ENCODE measurements at places on chromosomes 12 and 14.

DNA sequence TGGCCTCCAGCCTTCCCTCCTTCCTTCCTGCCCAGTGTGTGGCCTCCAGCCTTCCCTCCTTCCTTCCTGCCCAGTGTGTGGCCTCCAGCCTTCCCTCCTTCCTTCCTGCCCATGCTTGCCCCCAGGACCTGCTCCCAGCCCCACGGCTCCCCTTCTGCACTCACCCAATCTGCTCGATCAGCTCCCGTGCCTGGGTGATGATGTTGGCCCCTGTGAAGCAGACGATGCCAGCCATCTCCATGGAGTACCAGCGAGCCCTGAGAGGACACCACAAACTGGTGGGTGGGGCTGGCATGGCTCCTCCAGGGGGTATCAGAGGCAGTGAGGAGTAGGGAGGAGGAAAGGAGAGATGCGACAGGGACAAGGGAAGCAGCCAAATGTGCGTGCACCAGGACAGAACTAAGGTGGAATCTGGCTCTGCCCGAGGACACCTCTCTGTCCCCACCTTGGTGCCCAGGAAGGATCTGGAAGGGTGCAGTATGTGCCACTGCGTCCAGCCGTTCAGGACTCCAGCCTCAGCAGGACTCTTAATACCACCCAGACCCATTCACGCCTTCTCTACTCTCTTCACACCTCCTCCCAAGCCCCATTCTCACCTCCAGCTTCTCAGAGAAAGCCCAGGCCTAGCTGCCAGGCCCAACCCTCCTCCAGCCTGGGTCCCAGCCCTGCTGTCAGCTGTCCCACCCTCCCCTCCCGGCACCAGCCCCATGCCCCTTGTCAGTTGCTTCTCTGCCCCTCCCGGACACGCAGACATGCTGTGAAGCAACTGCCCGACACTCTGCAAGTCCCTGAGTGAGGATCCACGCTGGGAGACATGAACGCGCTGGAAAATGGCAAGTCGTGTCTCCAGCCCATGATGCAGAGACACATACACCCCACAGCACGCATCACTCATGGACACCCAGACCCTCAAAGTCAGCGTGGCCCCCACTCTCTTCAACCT is 22.7 kb downstream of the POLE start:
- DNase-seq, result no peak

- no peak for DNase-seq
These were observed 85.5 kb downstream of the STON2 start for GRCh38 chr14:81314443-81315175.

DNA sequence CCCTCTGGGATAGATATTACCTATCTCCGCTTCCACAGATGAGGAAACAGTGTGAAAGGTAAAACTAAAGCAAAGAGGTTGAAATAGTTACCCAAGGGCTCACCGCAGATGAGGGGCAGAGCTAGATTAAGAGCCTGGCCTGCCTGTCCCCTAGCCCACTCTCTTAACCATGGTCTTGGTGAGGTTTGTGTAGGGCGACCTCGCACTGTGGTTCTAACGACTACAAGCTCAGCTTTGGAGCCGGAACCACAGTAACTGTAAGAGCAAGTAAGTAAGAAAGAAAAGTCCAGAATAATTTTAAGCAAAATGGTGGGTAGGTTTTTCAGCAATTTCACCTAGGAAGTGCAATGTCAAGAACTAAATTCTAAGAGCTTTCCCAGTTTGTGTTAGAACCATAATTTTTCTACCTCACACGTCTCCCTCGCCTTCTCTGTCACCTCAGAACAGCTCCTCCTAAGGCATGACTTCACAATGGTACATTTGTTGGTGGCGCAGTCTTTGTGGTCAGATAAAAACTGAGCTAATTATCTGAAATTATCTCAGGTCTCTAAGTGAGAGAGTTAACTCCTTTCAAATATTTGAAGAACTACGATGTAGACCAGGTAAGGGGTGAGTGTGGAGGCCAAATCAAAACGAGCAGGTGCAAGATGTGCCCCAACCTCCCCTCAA is 64.8 kb downstream of the DAD1 start:
- DNase-seq, result no peak

DNA sequence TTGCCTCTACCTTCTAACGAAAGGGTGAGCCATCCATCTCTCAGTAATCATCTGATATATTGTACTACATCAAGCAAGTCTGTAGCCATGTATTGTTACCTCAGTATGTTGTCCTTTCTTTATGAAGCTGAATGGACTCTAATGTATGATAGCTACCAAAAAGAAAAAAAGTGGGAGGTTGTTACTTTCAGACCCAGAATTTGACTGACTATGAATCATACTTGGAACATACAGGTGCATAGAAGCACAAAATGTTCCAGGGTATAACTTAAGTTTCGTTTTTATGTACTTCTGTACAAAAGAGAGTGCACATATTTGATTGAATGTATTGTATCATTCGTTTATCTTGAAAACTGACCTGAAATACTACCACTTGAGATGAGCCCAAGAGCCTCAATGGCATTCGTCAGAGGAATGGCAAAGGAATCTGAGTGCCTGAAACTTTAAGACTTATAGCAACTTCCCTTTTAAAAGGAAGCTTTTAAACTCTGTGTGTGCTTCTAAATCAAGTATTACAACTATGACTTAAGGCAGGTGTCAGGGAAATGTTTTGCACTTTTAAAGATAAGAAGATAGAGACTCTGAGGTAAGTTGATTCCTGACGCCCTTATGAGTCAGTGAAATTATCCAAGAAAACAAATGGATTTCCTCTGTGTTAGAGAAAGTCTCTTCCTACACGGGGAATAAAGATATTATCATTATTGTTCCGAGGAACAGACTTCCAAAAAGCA is 951.5 kb downstream of the GALC start:
- DNase-seq, result no peak

GRCh38 chr12:22858849-22859570 is 234.0 kb downstream of the ETNK1 start:
- no peak for DNase-seq

DNA sequence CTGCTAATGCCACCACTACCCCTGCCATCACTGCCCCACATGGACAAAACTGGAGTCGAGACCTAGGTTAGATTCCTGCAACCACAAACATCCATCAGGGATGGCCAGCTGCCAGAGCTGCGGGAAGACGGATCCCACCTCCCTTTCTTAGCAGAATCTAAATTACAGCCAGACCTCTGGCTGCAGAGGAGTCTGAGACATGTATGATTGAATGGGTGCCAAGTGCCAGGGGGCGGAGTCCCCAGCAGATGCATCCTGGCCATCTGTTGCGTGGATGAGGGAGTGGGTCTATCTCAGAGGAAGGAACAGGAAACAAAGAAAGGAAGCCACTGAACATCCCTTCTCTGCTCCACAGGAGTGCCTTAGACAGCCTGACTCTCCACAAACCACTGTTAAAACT is 7.1 kb upstream of the OAS2 start:
- no peak for DNase-seq

- no peak for DNase-seq
These were observed 691.4 kb upstream of the TBX3 start for GRCh38 chr12:115375186-115375991.

DNA sequence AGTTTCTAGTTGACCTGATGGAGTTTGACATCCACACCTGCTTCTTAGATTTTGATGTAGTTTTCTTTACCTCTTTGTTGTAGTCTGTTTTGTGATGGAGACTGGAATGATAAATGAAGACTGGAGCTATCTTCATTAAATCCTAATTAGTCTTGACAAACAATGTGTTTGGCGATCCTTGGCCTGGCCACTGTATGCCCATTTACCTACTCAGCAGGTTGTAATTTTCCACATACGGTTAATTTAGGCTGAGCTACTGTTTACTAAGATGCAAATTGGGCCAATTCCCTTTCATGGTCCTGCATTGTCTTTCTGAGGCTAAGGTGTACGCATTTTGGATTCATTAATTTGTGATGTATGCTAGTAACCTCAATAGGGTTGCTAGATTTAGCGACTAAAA is at the start of gene TAS2R7:
Gene TAS2R7 (minus strand): TSS at position 41 of the 400 bp plus-strand sequence. CDS start 57 bp downstream, outside the sequence.
- DNase-seq, result no peak

- DNase-seq, result no peak
These were observed 40.8 kb downstream of the CCDC60 start for GRCh38 chr12:119375075-119375882.

- no peak for DNase-seq
These were observed 414.0 kb upstream of the FLRT2 start for GRCh38 chr14:85115921-85116320.

All from activated gamma-delta T cell treated with Interleukin-2 at 50 U/mL for 16 hours (primary cell).